ENCODE measurements at places on chromosomes 4 and X.

DNA sequence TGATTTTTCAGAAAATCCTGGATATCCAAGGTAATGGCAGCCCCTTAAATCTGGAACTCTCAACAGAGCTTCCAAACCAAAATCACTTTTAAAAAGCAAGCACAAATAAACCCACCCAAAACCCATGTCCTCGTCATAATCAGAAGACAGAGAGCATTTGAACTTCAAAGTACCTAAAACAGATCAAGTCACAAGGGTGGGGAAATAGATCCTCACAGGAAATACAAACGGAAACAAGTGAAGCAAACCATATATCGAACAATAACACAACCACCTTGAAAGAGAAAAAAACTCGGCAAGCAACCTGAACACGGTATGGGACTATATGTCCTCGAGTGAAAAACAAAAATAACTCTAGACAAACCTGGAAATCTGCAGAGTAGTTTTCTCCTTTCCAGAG is 15.9 kb upstream of the CCNQ start:
- no peak for DNase-seq

DNA sequence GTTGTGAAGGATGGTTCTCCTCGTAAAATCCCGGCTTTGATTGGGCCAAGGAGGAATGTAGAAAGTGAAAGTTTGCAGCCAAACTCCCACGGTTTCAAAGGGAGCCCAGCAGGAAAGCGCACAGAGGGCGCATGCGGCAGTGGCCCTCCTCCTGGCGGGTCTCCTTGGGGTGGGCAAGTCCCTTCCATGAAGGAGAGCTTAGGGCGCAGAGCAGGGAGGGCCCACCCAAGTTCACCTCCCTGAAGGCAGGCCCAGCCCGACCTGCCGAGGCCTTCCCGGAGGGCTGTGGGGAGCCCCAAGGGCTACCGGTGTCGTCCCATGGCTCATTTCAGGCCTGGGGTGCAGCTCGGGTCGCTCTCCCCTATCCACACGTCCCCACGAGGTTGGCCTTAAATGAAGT is 2.0 kb downstream of the PDZD4 start:
- DNase-seq, result no peak

DNA sequence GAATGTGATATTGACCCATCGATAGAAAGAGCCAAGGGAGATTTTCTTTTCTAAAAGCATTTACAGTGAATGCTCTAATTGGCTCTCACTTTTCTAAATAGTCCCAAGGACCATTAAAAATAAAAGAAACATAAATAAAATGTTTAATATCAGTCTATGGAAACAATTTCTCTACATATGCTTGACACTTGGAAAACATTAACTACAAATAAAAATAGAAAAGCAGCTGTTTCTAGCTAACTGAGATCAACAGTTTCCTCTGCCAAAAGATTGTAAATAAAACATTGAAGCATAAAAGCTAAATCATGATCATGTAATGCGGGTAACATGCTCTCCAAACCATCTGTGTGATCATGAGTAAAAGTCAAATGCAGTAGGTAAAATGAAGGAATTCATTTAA is 49.7 kb downstream of the CORIN start:
- DNase-seq, result no peak

- DNase-seq, result no peak
Observed at GRCh38 chr4:83151651-83152050, 37.1 kb upstream of the PLAC8 start.

GRCh38 chr4:152981842-152982241 is 45.7 kb downstream of the FHDC1 start:
- no peak for DNase-seq
